IPS DF 19.7 (cell line): ENCODE measurements at places on chromosomes 3 and 15.
A peak's percentile ranks its signal among the peaks of the same experiment; 100 is the strongest.

GRCh38 chr3:172119266-172119969 lies 80.0 kb downstream of the FNDC3B start:
- DNase-seq, result no peak

DNA sequence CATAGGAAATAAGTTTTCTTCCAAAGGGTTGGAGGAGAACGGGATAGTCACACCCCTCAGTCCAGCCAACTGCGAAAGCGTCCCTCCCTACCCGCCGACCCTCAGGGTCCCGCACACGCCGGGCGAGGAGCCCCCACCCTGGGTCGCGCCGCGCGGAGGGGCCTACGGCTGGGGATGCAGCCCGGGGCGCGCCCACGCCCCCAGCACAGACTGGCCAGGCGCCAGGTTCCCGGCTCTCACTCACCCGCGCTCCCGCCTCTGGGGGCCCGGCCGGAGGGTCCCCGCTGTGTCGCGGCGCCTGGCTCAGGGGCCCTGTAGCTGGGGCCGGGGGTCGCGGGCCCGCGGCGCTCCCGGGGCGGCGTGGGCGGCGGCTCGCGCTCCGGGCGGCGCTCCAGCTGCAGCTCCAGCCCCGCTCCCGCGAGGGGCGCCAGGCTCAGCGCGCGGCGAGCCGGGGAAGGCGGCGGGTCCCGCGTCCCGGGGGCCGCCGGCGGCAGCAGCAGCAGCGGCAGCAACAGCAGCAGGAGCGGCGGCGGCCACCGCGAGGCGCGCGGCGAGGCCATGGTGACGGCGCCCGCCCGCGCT lies 375 bp downstream of the HEG1 start:
- DNase-seq, result no peak

GRCh38 chr3:76753599-76753998 lies 286.3 kb upstream of the ROBO2 start:
- DNase-seq, result no peak

DNA sequence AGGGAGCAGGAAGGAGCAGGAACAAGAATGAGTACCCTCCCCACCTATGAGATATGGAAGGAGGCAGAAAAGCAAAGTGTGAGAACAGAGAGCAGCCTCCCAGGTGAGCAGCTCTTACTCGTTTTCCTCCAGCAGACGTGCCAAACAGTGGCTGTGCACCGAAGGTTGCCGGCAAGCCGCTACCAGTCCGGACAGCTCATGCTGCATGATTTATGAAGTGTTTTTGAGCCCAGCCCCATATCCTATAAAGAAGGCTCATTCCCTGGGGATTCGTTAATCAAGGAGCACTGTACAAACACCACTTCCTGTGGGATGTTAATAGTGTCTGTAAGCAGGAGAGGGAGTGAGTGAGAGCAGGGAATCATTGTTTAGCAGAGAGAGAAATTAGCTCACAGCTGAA lies 118.3 kb upstream of the FOXB1 start:
- no peak for DNase-seq

DNA sequence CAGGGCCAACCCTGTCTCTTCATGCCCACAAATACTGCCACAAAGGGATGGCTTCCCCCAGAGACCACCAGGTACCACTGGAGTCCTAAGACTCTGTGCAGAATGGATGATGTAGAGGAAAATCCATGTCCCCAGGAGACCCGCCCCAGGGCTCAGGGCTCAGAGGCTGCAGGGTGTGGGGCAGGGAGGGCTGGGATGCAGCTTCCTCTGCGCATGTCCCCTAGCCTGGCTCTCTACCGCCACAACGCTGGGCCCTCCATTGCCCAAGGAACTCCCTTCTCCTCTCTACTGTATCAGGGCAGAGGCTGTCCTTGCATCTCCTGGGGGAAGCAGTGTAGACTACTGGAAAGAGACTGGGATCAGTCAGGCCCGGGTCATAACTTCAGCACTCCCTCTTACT lies 19.5 kb upstream of the TICRR start:
- DNase-seq, result no peak

DNA sequence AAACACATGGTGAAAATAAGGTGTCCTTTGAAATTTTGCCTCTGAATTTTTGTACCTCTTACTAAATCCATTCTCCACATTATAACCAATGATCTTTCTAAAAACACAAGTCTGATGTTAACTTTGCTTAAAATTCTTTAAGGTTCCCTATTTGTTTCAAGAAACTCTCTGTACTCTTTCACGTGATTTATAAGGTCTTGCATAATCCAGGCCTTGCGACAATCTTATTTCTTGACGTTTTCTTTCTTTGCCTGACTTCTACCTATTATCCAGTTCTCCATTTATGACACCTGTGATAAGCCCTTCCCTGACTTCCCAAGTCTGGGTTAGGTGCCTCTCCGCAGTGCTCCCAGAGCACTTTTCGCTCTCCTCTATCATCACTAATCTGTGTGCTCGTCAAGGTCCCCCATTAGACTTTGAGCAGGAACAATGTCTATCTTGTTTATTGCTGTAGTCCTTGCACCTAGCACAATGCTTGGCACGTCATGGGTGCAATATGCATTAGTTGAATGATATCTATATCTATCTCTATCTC lies 24.3 kb upstream of the KPNA1 start:
- no peak for DNase-seq

DNA sequence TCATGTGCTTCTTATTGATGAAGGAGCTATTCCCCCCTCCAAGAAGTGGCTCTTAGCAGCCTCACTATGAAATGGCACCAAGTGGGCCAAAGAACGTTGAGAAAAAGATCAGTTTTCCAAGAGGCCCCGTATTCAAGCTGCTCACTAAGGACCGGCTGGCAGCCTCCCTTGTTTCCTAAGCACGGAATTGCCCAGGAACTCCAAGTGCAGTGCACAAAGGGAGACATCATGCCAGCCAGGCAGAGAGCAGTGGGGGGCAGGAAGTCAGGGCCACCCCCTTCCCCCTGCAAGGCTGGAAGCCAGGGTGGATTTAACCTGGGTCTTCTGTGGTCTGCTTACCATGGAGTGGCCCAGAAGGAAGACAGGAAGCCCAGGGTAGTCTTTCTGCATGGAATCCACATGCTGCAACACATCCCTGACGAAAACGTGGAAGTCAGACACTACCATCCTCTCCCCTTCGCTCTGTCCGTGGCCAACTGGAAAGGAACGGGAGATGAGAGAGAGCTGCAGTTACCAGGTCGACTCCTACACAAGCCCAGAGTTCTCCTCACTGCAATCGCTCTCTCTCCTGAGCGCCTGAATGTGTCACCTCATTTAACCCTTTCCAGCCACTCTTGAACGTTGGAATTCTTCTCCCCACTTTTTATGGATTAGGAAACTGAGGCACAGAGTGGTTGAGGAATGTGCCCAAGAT lies 49.5 kb downstream of the ABTB1 start:
- peak; percentile 35 for DNase-seq

DNA sequence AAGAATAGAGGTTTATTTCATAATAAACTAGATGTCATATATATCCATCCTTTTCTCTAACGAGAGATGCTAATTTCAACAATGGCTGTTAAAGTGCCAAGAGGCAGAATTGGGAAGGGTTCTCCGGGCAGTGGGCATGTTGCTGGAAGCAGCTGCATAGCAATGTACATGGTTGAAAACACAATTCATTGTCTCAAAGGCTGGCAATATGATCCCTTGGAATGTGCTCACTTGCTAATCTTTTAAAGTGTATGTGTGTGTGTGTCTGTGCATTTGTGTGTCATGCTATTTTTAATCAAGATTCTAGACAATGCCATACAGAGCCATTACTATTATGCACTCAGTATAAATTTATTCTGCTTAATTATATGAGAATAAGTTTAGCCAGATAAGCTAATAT lies 1020.3 kb downstream of the NAALADL2 start:
- no peak for DNase-seq

DNA sequence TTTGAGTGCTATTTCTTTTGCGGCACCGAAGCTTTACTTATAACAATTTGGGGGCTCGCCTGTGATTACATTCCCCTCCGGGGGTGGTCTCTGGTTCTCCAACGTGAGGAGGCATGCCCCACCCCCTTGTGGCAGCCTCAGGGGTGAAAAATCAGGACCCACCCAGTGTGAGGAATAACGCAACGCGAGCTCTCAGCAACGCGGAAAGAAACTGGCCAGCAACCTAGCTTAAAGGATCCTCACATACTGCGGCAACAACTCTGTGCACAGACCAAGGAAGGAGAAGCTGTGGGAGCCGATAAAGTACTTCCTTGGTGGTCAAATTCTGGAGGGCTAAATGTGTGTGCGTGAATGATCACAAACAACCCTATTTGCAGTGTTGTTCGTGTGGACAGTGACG lies 5.8 kb downstream of the IQCF1 start:
- DNase-seq, result no peak

GRCh38 chr3:113271189-113271588 lies 59.8 kb downstream of the BOC start:
- DNase-seq, result no peak

- no peak for DNase-seq
These were observed 84.4 kb upstream of the MEX3B start for GRCh38 chr15:82130248-82130647.

GRCh38 chr3:49158103-49158709 lies 7.9 kb downstream of the CCDC71 start:
- no peak for DNase-seq

DNA sequence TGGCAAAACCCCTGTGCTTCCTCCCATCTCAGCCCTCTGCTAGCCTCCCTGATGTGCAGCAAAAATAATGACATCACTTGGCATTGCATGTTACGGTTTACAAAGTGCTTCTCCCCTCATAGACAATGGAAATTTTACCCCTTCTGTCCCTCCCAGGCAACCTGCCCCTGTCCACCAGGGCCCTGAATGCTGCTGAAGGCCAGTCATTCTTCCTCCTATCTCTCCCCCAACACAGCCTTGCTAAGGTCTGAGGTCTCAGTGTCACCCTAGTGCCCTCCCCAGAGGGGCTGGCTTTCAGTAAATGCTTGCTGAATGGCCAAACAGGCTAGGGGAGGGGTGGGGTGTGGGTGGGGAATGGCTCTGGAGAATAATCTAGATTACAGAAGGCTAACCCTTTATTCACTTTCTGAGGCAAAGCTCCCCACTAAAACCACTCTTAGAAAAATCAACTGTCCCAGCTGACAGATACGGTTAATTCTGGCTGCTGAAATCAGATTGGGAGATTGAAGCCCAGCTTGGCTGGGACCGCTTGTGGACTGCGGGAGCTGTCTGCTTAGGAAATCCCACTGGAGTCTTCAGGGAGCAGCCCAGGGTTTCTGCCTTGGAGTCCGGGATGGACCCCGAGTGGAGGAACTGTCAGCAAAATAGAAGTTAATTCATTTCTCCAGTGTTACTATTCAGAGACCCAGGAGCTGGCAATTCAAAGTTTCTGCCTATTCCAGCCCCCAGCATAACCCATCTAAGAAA lies 22.9 kb downstream of the ANP32A start:
- no peak for DNase-seq

DNA sequence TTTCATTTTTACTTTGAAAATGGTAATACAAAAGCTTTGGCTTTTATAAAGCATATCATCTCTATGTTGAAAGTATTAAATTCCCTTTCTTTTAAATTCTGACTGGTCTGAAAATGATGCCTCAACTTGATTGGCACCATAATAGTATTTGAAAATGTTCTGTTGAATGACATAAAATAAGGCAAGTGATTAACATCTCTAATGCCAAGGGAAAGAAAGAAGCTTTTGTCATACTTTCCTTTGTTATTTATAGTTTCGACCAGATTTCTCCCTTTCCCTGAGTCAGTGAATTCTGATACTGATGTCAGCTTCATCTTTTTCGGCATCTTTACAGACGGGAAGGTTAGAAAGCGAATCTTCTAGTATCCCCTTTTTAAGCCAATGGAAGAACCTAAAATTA lies 3.4 kb upstream of the AP4E1 start:
- no peak for DNase-seq

GRCh38 chr3:20478436-20478835 lies 292.4 kb upstream of the SGO1 start:
- no peak for DNase-seq

- DNase-seq, result no peak
These were observed 2.9 kb upstream of the CFAP92 start for GRCh38 chr3:128996726-128997125.

- no peak for DNase-seq
These were observed 4.5 kb upstream of the SLCO2A1 start for GRCh38 chr3:134034005-134034785.

- DNase-seq, result no peak
These were observed 2.0 kb downstream of the FSTL1 start for GRCh38 chr3:120448756-120449155.

DNA sequence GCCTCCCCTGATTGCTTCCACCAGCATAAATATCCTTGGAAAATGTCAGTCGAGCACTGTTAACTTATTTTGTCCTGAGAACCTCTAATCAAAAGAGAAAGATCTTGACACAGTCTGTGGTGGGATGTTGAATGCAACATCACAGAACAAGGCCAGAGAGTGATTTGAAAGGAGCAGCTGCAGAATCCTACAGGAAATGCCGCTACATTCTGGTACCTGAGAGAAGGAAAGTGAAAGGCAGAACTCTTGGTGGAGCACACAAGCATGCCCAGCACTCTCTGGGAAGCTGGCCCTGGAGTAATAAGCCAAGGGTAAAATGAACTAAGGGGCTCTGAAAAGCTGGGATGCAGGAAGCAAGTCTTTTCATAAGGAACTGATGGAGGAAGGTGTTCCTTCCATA lies 75.8 kb downstream of the CBLB start:
- DNase-seq, result no peak

- no peak for DNase-seq
These were observed 8.9 kb upstream of the TKT start for GRCh38 chr3:53264718-53265117.

DNA sequence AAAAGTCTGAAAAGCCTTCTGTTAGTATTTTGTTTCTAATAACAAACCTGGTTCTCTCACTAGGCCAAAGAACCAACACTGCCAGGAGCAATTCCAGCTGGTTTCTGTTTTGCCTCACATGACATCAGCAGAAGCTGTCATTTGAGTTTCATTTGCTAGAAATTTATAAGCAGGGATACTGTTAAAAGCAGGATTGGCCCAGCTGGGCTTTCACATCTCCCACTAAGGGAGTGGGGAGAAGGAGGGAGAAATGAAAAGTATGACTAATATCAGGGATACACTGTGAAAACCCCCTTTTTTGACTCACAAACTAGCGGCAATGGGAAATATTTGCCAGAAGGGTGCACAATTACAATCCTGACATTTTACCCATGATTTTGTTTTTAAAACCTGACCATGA lies 5.3 kb downstream of the CCDC80 start:
- DNase-seq, result no peak
